ENCODE measurements at places on chromosomes 11 and 22.

DNA sequence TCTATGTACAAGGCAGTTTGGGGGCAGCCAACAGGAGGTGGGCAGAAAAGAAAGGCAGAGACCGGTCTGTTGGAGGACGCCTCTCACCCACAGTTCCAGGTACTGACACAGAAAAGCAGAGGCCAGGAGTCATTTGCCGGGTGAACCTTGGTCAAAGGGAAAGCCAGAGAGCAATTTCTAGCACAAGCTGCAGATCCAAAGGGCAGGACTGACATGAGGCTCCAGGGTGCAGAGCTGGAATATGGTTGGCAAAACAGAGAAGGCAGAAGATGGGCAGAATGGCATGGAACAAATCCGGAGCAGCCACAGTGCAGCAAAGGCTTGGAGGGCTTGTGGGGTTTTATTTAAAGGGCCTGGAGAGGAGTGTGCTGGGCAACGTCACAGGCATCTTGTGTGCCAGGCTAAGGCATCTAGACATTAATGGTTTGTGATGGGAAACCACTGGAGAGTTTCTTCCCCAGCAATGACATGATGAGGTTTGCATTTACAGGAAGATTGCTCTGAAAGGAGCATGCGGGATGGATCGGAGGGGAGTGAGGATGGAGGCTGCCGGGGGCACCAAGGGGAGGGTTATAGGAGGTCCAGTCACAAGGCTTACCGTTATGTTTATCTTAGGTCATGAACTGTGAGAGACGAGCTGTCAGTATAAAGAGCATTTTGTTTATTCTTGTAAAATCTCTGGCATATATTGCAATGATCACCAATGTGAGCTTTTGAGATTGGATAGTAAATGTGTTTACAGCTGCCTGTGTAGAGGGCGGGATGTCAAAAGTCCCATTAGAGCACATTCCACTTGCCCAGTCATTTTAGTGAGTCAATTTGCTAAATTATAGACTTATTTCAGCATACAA is 5.7 kb upstream of the MMP20 start:
- no peak for DNase-seq

DNA sequence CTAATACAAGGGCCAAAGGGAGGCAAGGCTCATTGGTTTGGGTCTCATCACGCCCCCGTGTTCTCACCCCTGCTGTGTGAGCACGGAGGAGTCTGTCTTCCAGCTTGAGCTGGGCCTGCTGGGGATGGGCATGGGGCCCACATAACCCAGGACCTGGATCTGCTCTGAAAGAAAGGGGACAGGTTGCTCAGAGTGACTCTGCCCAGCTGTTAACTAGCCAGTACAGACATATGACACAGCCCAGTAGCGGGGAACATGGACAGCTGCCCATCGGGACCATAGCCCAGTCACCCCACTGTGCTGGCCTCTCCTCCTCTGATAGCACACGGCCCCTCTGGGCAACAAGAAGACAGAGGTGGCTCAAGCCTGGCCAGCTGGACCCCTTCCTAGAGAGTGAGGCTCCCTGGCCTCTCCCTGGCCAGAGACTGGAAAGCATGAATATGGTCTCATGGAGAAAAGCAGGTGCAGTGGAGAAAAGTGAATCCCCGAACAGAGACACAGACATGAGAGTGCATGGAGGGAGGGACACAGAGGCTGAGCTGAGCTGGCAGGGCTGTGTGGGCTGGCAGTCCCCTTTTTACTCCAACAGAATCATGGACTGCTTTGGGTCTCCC is 973.9 kb downstream of the BRD1 start:
- DNase-seq: no peak

- DNase-seq: no peak
Observed at GRCh38 chr11:65266210-65266609, 4.4 kb downstream of the POLA2 start.

- DNase-seq: no peak
Observed at GRCh38 chr11:62649486-62649885, 3.1 kb upstream of the GANAB start.

- DNase-seq: peak; percentile 64
Observed at GRCh38 chr11:34750692-34751405, 130.0 kb downstream of the EHF start.

- peak; percentile 40 for DNase-seq
Observed at GRCh38 chr11:28107191-28107749, 686 bp downstream of the KIF18A start.

GRCh38 chr11:45669956-45670355 is 4.5 kb upstream of the CHST1 start:
- no peak for DNase-seq

- peak; percentile 63 for DNase-seq
Observed at GRCh38 chr11:47216121-47216798, 1.5 kb downstream of the DDB2 start.

- peak; percentile 55 for DNase-seq
Observed at GRCh38 chr11:79258576-79258975, 182.3 kb downstream of the TENM4 start.

- DNase-seq: peak; percentile 97
Observed at GRCh38 chr22:27474711-27475547, 326.6 kb downstream of the MN1 start.

DNA sequence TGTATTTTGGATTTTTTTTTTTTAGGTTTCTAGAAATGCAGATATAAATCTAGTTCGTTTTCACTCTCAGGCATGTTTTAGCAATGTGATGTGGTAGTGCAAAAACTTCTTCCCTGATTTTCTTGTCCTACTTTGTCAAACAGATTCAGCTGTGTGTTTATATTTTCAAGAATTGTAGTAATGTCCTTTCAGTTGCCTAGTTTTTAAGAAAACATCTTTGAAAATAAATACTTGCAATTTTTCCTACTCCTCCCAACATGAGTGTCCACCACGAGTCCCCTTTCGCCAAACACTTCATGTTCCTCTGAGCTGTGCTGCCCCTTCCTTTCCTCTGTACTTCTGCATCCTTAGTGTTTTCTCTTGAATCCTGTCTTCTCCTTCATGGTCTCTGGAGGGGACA is 686.9 kb downstream of the NTM start:
- no peak for DNase-seq
